ENCODE measurements at places on chromosomes 11 and 22.
A peak's percentile ranks its signal among the peaks of the same experiment; 100 is the strongest.

- no peak for DNase-seq
Observed at GRCh38 chr22:24496234-24496633, 1.1 kb downstream of the UPB1 start.

DNA sequence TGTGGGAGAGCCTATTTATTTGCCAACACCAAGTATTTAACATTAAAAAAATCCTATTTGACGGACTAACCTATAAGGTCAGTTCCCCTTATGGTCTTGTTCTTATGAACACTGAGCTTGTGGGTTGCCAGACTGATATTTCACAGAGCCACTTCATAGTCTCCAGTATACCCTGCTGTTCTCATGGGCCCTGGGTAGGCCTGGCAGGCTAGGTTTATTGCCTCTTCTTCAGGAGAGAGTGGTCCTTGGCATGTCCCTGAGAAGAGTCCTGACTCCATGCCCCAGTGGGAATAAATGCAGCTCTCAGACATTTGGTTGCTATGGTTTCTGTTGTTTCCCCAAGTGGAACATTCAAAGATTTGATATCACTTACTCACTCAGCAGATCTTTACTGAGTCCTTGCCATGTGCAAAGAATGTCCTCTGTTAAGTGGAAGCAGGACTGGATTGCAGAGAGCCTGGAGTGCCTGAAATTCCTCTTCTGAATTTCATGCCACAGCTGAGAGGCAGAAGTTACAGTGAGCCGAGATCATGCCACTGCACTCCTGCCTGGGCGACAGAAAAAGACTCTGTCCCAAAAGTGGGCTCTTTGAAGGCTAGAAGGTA lies 15.7 kb downstream of the SLC5A1 start:
- no peak for DNase-seq

GRCh38 chr11:113213549-113213948 lies 100.8 kb upstream of the TTC12 start:
- DNase-seq: no peak

DNA sequence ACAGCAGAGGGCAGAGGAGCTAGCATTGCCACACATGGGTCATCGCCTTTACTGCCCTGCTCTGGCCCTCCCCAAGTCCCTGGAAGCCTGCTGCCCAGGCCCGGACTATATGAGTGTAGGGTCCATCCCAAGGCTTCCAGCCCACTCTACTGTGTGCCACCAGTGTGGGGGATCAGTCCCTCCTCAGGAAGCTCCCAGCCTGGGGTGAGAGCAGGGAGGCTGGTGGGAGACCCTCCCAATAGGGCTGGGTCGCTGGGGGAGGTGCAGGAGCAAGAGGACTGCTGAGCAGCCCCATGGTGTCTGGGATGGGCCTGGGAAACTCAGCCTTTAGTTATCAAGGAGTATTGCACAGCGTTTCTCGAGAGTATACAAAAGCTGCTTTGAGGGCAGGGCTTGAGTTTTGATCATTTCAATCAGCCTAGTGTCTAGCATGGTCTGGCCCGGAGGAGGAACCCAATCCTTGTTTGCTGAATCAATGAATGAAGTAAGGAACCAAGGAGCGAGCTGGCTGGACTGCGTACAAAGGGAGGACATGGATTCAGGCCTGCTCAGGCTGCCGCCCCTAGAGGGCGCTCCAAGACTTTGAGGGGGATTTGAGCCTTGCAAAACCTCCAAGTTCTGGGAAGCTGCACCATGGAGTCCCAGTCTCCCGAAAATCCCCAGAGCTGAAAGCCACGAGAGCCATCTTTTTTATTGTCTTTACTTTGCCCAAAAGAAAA lies 89.0 kb upstream of the PARVA start:
- peak; percentile 75 for DNase-seq

DNA sequence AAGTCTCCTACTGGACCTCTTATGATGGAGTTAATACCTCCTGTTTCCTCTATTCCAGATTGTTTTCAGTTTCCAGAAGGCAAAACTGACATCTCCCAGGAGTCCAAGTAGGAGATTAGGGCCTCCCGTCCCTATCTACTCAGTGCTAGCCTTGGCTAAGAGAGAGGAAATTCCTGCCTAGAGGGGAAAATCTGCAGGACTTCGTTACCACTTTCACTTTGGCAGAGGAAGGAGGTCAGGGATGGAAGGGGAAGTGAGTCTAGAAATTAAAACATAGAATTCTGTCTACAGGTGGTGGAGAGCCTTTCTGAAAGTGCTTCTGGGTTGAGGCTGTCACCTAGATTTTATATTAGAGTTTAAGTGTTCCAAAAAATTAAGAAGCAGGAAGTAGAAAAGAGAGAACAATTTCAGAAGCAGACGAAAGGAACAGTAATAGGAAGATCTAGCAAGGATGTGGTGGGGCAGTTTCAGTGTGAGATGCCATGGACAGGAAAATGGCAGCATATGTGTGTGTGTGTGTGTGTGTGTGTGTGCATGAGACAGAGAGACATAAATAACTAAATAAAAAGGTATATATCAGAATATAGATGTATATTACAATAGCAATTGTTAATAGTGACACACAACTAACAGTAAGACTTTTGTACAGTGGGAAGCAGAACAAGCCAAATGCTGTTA lies 2.4 kb upstream of the TRIM68 start:
- DNase-seq: no peak

- DNase-seq: no peak
Observed at GRCh38 chr11:85269109-85269508, 358.0 kb downstream of the DLG2 start.

- DNase-seq: no peak
Observed at GRCh38 chr22:42360348-42360747, 71.9 kb downstream of the NFAM1 start.

Measured in stimulated activated CD4-positive, alpha-beta T cell treated with anti-CD3 and anti-CD28 coated beads, Interleukin-2, amount 100 ng/mL, for 24 hours (primary cell).